ENCODE measurements at places on chromosomes 7 and 10.

GRCh38 chr7:135914346-135914745 is 62.8 kb downstream of the MTPN start:
- DNase-seq = no peak

DNA sequence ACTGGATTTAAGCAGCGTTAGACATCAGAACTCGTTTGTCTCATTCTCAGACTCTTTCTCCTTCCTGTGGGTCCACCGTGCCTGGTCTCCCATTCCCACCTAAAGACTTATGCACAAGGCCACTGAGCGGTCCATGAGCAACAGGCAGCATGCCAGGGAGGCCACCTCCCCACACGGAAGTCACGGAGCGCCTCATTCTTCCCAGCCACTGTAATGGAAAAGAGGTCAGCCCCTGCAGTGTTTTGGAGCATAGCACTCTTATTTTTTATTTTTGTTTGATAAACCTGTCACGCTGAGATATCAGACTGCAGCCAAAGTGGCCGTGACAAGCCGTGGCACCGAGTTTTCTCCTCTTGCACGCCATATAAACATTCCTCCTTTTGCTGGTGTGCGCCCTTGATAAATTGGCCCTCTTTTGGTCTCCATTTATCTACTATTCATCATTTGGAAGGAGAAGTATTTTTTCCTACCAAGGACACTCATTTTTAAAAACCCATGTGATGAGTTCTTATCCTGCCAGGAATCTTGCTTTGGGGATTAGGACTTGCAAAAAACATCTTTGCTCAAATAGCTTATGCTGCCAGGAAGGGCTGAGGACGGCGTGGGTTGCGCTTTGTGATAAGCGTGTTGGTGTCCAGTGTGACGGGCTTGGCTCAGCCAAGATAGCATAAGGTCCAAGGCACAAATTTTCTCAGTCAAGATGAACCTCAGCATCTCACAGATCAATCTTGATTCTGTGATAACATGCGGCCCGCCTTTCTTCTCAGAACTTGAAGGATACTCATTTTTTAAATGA is 206.0 kb downstream of the CCDC3 start:
- DNase-seq = no peak

DNA sequence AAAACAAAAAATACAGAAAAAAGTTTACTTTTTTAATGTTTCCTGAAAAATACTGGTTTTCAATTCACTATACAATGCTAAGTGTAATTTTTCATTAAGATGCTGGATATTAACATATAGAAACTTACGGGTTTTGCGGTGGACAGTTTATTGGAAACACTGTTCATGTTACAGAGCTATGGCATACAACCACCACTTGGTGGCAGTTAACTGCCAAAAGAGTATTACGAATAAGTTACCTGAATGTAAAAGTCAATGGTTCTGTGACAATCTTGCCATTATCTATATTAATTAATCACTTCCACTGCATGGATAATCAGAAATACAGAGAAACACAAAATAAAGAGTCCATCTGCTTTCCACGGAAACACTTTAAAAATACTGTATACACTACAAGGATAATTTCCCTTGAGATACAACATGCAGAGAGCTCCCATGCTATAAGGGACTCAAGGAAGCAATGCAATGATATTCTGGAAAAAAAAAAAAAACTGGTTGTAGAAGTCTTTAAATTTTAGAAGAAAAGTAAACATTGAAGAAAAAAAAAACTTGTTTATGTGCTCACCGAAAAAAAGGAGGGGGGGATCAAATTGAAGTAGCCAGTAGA is 97.0 kb downstream of the TPK1 start:
- DNase-seq = peak; percentile 38

DNA sequence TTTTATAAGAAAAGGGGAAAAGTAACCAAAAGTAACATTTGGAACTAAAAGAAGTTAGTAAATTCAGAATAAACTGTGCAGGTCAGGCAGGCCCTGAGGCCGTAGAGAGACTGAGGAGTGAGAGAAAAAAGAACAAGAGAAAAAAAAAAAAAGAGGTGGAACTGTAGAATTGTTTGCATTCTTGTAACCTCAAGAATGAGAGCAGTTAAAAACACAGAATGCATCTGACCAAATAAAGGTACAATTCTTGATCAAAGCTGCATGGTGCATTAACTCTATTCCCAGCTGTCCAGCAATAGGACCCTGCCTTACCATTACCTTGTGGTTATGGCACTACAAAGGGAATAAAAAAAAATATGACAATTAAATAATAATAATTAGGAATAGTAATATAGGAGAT is 170.1 kb upstream of the SEMA3A start:
- peak; percentile 40 for DNase-seq

DNA sequence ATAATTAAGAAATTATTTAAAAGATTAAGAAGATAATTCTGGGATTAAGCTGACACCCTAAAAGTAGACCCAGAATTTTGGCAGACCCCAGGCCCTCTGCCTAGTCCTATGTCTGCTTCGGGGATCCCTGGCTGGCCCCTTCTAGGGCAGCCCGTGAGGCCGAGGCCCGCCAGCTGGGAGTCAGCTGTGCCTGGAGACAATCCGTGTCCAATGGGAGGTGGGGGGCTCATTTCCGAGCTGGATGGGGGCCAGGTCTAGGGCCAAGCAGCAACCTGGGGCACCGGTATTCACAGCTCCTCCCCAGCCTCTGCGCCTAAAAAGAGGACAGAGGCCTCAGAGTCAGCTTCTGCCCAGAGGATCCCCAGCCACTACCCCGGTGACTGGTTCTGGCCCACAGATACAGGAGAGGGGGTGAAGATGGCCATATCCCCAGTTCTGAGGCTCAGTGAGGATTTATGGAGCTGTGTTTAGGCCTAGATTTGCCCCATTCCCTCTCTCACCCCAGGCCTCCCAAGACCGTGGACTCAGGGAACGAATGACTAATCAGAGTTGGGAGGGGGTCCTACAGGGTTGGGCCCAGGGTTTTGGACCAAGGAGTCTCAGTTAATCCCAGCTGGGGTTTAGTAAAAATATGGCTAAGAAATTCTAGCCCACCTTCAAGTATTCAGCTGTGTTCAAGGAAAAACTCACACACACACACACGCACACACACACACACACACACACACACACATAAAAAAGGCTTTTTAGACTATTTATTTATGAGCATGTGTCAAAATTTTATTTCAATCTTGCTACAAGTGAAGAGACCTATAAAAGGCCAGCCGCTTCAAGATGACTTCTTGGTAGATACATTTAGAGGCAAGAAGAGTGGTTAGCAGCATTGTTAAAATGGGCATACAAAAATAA is 37.4 kb upstream of the LBX1 start:
- DNase-seq = no peak
